ENCODE measurements at places on chromosomes 3 and 15. TPM values are rescaled to one million over a fixed set of nuclear protein-coding genes. Genes with fewer than 3 reads are reported as not detected.

DNA sequence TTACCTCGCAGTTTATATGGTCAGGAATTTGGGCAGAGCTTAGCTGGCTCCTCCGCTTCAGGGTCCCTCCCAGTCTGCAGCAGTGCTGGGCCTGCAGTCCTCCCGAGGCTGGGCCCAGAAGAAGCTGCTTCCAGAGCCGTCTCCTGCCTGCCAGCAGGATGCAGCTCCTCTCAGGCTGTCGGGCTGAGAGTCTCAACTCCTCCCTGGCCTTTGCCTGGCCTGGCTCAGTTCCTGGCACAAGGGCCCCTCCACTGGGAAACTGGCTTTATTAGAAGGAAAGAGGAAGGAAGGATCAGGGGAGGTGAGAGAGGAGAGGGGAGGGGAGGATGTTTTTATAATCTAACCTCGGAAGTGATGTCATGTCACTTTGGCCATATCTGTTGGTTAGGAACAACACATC is 72.8 kb downstream of the GABRG3 start:
- no peak for DNase-seq

GRCh38 chr3:46713898-46714552 is 3.6 kb downstream of the PRSS50 start:
- peak; percentile 35 for DNase-seq

DNA sequence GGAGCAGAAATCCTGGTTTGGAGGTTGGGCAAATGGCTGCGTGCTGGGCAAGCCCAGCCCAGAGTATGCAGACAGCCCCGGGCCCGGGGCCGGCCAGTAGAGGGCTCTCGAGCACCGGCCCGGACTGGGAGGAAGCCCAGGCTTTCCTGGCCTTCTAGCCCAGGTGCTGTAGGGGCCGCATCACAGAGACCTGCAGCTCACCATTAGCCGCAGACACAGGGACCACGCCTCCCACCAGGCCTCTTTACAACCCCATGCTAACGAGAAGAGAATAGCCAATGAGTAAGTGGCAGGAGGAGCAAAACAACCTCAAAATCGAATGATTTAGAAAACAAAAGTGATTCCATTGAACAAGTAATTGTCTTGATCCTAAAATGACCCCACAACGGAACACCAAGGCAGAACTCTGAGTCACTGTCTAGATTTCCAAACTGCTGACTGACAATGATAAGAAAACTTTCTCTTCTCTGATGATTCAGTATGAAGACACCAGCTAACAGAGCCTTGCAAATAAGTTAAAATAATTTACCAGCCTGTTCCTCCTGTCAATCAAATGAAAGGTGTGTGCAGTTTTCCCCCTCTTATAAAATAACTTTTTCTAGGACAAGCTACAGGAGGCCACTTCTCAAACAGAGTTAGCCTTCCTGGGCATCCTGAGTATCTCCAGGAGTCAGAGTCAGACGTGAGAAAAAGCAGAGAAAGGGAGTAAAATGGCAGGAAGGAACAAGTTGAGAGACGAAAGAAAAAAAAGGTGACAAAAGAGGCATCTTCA is 102.2 kb downstream of the DGKG start:
- DNase-seq, result peak; percentile 78

DNA sequence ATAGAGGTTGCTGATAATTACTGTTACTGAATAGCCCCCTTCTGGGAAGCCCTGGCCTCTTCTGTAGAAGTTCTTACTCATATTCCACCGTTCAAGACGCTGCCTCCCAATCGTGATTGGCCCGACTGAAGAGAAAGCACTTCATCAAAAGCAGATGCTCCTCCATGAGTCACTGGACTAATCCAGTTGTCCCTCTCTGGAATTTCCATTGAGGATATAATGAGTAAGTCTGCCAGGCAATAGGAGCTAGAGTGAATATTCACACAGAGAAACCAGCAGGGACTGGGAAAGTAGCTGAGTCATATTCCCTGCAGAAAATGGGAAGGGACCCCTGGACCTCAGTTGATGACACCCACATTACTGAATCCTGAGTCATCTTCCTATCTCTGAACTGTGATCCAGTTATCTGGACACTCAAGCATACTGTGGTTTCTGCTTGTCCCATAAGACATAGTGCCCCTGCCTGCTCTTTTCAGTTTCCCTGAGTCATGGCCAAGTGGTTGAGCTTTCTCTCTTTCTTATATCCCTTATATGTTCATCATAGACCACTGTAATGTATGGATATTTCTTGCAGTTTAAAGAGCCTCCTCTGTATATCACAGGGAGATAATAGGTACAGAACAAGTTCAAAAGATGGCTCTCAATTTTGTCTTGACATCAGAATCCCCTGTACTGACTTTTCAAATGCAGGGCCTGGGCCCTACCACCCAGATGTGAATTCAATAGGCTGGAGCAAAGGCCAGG is 151.2 kb upstream of the CDIN1 start:
- no peak for DNase-seq

The FBXO45 gene
- total RNA-seq, result 4.4 TPM

The NAALADL2 gene
- total RNA-seq, result 3.3 TPM

DNA sequence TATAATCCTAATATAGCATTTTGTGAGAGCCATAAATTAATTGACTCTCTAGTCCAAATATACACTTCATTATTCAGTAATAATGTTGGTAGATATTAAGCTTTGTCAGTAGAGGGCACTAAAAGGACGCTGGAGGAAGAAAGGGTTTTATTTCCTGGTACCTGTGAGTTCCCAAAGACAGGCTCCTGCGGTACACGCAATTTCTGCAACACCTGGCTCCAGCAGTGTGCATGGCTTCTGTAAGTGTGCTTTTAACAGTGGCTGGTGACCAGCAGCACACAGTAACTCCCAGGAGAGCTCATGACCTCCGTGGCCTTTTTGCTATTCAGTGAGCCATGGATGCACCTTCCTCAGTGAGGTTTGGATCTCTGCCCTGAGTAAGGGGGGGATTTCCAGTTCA is 338.3 kb upstream of the ZNF385D start:
- peak; percentile 21 for DNase-seq

DNA sequence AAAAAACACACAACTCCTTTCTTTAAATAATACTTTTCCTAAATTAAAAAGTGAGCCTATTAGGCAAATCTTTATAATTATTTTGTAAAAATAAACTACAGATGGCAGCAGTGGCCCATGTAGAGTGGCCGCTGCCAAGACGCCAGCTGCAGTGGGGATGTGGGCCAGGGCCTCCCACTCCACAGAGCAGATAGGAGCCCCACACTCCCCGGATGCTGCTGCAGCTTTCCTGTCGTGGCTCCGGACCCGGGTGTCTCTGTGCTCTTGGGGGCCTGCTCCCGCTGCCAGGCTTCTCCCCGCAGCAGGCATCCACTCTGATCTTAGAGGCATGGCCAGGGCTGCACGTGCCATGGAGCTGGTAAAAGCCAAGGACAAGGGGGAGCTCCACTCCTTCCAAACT is 67.5 kb downstream of the PROS1 start:
- no peak for DNase-seq

GRCh38 chr3:19816631-19817030 is 117.4 kb downstream of the EFHB start:
- no peak for DNase-seq

GRCh38 chr15:98562331-98562937 is 85.9 kb upstream of the IGF1R start:
- no peak for DNase-seq

- DNase-seq, result no peak
Observed at GRCh38 chr15:57915827-57916531, 149.5 kb downstream of the ALDH1A2 start.

GRCh38 chr3:195034541-195034940 is 236.4 kb downstream of the XXYLT1 start:
- no peak for DNase-seq

The PROS1 gene
- total RNA-seq, result 180 TPM

The KBTBD13 gene
- total RNA-seq, result not detected
